ENCODE measurements at places on chromosomes 13 and 19.

DNA sequence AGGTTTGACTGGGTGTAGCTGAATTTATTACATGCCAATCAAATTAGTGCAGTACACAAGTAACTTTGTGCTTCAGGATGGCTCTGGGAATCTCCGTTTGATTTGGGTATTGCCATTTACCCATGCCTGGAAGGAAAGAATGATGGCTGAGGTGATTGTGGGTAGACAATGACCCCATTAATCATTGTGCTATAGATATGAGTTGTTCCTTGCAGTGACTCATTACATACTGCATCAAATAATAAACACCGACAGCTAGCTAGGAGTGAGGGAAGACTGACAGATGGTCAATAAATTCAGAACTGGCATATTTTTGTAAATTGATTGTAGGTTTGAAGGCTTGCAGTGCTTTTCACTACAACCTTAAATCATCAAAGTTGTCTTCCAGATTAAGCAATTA lies 1069.5 kb downstream of the DIAPH3 start:
- no peak for DNase-seq

GRCh38 chr13:33235078-33235477 lies 50.5 kb downstream of the STARD13 start:
- no peak for DNase-seq

DNA sequence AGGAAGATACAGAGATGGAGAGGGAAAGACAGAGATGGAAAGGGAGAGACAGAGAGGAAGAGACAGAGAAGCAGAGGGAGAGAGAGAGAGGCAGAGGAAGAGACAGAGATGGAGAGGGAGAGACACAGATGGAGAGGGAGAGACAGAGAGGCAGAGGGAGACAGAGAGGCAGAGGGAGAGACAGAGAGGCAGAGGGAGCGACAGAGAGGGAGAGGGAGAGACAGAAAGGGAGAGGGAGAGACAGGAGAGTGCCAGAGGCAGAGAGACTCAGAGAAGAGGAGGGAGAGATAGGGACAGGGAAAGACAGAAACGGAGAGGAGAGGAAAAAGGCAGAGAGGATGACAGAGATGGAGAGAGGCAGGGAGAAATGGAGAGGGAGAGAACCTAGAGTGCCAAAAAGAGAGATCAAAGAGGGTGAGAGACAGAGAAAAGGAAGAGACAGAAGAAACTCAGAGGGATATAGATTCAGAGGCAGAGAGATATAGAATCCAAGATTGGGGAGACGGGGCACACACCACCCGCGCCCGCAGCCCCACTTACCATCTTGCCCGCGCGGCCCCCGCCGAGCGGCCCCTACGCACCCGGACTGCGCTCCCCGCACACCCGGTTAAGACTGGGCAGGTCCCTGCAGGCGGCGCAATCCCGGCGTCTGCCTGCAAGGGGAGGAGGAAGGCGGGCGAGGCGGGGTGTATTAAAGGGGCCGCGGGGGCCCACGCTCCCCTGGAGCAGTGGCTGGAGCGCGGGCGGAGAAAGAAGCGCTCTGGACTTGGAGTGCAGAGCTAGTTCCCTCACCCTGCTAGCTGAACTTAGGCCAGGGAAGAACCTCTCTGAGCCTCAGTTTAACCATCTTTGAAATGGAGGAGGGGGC lies 10.7 kb downstream of the TM6SF2 start:
- no peak for DNase-seq

DNA sequence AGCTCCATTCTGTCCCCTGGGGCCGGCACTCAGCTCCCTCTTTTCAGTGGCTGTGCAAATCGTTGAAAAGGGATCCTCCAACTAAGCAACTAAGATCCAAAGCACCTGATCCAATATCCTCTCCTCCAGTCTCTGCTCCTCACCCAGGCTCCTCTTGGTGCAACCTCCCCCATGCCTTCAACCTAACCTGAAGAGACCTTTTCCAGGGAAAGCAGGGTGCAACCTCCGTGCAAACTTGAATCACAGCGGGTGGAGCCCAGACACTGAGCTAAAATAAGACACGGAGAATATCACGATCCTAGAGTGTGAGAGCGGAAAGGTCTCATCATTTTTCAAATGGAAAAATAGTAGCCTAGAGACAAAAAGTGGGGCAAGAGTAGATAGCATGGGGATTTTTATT lies 8.3 kb downstream of the CACNG7 start:
- DNase-seq, result no peak

GRCh38 chr13:77056382-77056781 lies 29.4 kb upstream of the FBXL3 start:
- no peak for DNase-seq

GRCh38 chr19:48745208-48745995 lies 1.3 kb downstream of the IZUMO1 start:
- no peak for DNase-seq

DNA sequence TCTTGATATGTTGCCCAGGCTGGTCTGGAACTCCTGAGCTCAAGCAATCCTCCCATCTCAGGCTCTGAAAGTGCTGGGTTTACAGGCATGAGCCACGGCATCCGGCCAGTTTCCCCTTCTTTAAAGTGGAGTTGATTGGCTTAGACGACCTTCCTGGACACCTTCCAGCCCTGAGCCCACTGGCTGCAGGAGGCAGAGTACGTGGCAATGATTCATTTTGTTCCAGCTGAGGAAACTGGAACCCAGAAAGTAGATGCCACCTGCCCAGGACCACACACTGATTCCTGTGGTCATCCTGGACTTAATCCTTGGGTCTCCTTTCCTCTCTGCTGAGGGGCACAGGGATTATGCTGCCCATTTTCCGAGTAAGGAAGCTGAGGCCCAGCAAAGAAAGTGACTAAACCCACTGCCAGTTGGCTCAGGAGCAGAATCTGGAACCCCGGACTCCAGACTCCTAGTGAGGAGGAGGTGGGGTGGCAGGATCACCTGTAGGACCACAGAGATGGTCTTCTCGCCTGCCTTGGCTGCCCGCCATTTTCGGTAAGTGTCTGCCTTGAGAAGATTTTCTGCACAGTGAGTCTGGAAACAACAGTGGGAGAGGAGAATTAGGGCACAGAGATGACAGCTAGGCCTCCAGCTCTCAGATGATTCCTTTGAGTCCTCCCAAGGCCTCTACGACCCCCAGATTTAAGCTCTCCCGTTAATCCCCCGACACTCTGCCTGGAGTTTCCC lies 737 bp downstream of the XRCC1 start:
- DNase-seq, result no peak

DNA sequence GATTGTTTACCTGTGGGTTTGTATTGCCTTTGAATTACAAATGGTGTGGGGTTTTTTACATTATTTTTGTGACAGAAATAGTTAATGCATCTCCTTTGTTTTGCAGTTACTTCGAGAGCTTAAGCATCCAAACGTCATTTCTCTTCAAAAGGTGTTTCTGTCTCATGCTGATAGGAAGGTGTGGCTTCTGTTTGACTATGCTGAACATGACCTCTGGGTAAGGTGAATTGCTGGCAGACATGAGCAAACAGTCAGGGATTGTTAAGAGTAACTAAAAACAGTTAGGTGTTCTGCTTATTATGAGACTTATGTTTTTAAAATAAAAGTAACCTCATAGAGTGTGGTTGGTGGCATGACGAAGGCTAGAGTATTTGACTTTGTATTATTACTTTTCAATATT lies 95.0 kb downstream of the CDK8 start:
- no peak for DNase-seq

DNA sequence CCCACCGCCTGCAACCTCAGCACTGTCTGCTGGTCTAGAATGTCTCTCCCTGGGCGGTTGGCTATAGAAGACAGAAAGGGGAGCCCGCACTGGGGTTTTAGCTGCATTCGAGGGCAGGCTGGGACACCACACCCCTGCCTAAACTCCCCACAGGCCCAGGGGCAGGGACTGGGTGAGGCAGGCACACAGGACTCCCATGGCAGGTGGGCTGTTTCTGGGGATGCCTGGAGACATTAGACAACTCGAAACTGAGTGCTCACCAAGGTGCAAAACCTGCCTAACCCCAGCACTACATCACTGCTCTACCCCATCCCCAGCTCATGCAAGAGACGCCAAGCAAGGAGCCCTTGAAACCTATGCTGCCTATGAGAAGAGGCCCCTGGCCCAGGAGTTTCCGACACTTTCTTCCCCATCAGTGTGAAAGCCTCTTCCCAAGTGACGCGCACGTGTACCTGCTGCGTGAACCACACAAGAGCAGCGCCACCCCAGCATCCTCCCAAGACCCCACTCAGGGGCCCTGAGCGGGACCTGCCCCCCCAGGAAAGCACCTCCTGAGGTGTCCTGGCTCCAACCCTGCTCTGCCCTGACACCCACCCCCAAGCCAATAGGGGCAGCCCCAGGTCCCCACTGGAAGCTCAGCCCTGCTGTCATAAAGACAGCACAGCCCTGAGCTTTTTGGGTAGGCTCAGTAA lies 121.2 kb downstream of the TUBA3C start:
- DNase-seq, result no peak

DNA sequence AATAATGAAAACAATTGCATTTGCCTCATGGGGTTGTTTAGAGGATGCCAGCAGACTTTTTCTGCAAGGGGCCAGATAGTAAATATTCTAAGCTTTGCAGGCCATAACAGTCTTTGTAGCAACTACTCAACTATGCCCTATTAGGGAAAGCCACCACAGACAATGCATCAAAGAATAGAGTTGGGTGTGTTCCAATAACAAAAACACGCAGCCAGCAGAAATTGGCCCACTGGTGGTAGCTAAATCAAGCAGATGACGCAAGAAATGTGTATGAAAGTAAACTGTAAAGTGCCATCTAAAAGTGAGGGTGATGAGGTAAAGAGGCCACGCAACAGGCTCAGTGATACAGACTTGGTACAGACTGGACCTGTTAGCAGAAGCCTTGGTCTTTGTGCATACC lies 75.2 kb upstream of the SIAH3 start:
- DNase-seq, result no peak

GRCh38 chr13:76597868-76598267 lies 288.3 kb downstream of the KCTD12 start:
- DNase-seq, result no peak

GRCh38 chr19:42176990-42177685 lies 40.3 kb downstream of the DEDD2 start:
- no peak for DNase-seq

DNA sequence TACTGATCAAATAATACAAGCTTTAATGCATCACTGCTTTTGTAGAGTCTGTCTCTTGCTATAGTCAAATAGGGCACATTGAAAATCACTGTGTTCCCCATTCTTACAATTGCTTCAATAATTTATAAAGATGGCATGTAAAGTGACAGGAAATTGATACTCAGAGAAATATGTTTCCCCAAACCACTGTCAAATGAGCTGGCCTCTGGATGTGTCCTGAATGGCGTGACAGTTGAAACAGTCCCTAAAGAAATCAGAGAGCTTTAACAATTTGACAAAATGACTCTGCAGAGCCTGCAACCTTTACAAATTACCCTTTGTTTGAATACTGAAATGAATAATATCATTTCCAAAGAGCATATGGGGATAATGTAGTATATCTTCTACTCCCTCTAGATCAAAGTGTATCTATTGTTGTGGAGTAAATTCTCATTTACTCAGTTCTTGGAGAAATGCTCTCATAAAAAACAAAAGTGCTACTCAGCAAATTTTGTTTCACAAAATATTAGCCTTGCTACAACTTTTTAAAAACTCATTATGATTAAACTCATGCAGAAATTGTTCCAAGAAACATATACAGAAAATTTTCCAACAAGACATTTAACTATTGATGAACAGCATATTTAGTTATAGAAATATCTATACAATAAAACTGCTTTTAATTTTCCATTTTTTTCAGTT lies 763.2 kb upstream of the SPRY2 start:
- no peak for DNase-seq

- no peak for DNase-seq
Observed at GRCh38 chr19:34274827-34275625, 20.7 kb downstream of the GARRE1 start.

GRCh38 chr13:28744656-28745055 lies 25.9 kb upstream of the SLC46A3 start:
- DNase-seq, result no peak

DNA sequence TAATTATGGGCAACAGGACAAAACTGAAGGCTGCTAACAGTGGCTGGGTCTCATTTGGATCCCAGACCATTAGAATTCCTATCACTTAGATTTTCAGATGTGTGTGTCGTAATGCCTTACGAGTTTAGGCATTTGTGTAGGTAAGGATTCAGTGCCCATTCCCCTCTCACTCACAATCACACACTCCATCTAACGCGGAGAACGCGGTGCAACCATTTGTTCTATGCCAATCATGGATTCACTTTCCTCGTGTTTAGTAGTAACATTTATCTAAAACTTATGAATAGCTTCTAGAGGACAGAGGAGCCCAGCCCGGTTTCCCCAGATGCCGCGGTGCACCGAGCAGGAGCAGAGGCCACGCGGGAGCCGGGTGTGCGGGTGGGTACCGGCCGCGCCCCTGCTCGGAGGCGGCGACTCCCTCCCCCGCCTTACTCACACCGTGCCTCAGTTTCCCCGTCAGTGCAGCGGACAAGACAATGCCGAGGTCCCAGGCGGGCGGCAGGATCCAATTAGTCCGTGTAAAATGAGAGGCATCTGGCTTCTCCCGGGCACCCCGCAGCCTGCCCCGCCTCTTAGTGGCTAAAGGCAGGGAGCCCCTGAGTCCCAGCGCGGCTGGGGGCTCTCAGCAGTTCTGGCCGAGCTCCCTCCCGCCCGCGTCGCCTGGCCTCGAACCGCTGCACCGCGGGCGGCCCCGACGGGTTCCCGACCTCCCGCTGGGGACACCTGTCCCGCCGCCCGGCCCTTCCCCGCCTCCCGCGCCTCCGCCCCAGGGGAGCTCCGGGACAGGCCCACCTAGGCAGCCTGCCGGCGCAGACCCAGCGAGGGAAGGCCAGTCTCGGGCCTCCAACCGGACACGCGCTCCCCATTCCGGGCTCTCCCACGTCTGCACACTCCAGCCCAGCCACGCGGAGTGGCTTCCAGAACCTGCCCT lies 5.9 kb upstream of the C1QTNF9B start:
- DNase-seq, result no peak

DNA sequence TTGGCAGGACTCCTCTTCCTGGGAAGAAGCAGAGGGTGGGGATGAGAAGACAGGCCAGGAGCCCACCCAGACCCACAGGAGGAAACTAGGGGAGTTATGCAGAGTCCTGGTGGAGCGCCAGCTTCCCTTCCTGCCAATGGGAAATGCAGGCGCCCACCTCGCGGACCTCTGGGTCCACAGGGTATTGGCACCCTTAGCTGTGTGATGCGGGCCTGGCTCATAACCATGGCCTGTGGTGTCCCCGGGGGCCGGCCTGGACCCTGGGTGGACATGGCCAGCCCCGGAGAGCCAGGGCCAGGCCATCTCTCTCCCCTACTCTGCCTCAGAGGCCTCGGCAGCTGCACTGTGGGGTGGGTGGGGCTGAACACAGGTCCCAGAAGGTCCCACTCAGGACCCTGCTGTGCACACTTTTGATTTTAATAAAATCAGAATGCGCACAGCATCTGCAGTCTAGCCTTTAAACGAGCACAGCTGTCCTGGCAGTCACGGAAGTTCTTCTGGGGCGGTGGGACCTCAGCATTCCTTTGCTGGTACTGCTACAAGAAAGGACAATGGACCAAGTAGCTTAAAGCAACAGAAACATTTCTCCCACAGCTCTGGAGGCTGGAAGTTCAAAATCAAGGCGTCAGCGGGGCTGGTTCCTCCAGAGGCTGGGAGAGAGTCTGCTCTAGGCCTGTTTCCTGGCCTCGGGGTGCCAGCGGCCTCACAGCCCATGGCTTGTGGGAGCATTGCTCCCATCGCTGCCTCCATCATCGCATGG lies 1.8 kb downstream of the F10 start:
- DNase-seq, result no peak

Measured in cortex of kidney (tissue), 1 donor.